ENCODE measurements at places on chromosomes 6 and 20.

DNA sequence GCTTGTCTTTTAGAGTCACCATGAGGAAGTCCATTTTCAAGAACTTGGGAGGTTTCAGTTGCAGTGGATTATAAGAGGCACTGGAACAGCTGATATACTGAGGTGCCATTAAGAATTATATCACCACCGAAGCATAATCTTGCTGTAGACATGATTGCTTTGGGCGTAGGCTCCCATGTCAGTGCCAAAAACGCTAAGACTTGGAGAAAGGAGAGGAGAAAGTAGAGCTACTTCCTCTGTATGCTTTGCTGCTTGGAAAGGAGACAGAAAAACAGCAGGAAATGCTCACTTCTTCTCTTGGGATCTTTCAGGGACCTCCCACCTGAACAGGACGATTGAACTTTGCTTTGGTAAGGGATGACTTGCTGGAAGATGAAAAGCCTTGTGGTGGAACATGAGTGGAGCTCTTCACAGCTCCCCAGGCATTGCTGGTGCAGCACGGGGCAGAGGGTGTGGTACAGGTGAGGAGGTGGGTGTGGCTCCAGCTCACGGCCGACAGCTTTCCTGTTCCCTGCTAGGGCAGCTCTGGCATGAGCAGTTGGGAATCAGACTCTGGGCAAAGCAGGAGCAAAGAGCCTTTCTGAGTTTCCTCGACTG, 190.4 kb upstream of the JAG1 start:
- DNase-seq = no peak

DNA sequence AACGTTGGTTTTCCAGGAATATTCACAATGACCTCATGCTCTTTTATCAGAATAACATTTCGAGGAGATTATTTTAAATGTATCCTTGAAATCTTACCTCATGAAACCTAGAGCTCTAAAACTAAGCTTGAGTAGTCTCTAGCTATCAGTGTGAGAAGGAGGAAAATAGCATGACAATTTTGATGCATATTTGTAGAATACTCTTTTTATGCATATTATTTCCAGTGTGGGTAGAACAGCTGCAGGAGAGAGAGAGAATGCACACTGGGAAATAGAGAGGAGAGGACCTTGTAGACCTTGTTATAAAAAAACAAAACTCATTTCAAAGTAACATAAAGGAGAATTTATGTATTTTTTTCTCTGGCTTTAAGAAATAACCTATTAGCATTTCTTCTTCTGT, 71.1 kb upstream of the VGLL2 start:
- no peak for DNase-seq

DNA sequence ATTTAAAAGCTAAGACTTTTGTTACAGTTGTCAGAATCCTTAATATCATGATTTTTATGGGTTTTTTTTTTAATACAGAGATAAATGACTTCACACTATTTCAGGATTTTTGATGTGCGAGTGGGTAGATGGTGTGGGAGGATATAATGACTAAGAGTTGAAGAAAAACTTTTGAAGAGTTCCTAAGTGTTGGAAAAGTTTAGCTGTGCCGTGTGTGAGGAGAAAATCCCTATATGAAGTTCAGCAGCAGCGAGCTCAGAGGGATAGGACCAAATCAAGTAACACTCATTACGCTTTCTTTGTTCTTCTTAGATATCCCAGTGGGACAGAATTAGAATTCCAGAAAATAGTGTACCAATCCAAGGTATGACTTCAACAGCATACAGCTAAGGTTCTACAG, 34.1 kb downstream of the PDE10A start:
- DNase-seq = no peak

- DNase-seq = no peak
Measured at GRCh38 chr20:10115021-10115420, 80.2 kb downstream of the ANKEF1 start.

DNA sequence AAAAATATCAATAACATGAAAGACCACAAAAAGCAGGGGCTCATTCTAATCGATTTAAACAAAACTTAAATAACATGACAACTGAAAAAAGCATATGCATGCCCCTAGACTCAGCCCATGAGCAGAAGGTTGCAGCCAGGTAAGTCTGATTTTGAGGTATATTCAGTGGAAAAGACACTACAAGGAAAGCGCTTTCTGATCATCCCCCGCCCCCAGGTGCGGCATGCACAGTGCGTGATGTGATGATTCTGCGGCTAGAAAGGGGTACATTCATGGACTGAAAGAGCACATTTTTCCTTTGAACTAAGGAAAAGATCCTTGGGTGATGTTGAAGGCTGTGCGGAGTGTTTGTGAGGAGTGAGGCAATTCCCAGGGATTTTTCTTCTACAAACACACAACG, 16.9 kb upstream of the FOXC1 start:
- no peak for DNase-seq

- DNase-seq = no peak
Measured at GRCh38 chr20:48785256-48785655, 42.5 kb downstream of the PREX1 start.

GRCh38 chr6:10582774-10583508, 61.8 kb downstream of the GCNT2 start:
- DNase-seq = no peak

- no peak for DNase-seq
Measured at GRCh38 chr20:2619961-2620595, 32.4 kb upstream of the NOP56 start.

DNA sequence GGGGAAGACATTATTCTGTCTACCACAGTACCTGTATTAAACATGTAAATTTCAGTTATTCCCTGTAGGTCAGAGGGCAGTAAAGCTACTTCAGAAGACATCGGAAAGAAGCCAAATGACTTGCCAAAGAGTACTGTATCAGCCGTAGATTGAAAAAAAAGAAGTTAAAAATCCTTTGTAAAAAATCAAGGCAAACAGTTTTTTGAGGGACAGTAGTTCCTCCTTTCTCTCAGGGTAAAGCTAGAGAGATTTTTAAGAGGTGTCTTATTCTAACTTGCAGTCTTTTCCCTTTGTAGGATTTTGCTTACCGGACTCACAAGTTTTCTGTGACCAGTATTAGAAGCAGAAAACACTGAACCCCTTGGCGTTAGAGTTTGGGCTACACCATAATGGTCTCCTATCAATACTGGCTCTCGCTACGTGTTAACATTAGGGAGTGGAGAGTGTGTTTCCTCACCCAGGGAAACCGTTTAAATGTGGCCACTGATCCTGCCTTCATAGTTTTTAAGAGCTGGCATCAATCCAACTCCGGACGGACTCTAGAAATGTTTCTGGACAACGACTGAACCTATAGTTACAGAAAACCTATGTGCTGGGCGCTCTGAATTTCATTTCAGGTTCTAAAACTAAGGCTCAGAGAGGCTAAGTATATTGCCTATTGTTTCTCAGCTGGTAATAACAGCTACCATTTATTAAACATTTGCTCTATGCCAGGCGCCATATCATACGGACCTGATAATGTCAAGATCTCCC, 1.3 kb upstream of the ASXL1 start:
- DNase-seq = no peak

DNA sequence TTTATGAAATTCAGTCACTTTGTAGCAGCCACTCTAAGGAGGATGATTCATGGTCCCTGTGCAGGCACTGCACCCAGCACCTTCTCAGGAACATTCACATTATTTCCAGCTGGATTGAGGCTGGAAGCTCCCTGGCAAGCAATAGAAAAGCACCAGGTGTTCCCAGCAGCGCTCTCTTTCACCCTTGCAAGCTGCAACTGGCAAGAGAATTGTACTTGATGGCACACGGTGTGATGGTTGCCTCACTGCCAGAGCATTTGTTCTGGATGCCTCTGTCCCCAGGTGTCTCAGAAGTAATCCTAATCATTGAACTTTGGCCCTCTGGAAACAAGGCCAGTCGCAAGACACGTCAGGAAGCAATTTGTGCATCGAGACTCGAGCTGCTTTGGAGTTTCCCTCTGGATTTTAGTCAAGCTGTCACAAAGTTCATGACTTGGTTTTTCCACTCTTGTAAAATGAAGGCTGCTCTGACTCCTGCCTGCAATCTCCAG, 24.9 kb upstream of the PHACTR2 start:
- DNase-seq = no peak

DNA sequence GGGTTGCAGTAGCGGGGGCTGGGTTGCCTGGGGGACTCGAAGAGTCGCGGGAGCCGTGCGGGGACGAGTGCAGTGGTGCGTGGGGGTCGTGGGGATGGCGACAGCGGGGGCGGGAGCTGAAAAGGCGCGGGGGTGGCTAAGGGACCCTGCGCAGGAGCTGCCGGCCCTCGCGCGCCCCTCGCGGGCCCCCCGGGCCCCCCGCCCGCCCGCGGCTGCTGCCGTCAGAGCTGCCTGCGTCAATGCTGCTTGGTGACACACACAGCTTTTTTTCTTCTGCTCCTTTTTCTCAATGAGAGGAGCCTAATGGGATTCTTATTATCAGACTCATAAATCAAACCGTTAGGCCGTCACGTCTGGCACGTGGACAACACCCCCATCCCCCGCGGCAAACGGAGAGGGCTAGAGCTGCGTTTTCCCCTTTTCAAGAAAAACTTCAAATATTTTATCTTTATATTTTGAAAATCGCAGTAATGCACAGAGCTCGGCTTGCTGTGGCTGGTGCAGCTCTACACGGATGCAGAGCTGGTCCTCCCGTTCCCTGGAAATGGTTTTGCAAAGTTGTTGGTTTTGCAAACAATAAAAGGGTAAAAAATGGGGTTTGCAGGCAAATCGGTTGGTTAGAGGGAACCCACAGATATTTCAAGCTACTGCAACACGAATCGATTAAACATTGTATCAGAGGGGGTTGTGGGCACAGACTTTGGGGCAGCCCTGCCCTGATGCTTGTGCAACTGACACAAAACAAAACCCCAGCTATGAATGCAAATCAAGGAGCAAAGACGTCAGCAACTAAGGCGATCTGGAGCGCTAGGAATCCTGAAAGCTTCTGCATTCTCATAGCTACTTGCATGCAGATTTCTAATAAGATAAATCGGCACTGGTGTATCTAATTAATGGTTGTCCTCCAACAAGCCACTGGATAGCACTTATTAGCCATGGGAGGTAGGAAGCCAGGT, 161.4 kb downstream of the TBXT start:
- no peak for DNase-seq

DNA sequence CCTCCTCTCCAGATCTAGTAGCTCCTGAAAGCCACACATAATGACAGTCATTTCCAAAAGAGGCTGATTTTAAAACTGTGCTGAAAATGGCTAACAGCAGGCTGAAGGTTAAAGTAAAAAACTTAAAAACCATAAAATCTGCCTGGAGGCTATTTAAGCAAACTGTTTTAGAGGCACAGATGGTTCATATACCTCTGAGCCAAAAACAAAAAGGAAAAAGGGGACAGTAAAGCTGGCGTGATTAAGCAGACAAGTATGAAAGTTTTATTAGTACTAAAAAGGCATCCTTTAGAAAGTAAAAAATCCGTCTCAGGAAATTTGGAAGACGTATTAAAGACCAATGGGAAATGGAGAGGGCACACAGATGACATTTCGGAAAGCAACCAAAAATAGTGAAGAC, 55.8 kb downstream of the SOBP start:
- no peak for DNase-seq

- no peak for DNase-seq
Measured at GRCh38 chr6:38164671-38165108, 345.2 kb downstream of the ZFAND3 start.

GRCh38 chr6:150235218-150235617, 92.4 kb downstream of the PPP1R14C start:
- no peak for DNase-seq

GRCh38 chr6:106748547-106749207, 119.3 kb downstream of the QRSL1 start:
- no peak for DNase-seq

GRCh38 chr6:128278836-128279235, 241.6 kb downstream of the PTPRK start:
- no peak for DNase-seq

- no peak for DNase-seq
Measured at GRCh38 chr6:167437888-167438484, 113.1 kb downstream of the TTLL2 start.

DNA sequence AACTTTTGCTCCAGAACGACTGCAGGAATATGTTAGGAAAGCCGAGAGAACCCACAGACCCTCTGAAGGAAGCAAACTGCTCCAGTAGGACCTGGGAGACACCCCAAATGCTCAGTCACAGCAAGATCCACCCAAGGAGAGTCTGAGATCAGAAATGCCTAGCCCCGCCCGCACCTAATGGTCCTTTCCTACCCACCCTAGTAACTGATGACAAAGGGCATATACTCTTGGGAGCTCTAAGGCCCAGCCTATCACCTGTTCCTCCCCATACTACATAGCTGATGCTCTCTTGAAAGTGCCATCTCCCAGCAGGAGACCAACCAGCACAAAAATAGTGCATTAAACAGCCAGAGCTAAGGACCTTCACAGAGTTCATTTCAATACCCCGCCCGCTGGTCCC, 67.6 kb downstream of the CD2AP start:
- DNase-seq = no peak

GRCh38 chr20:5492937-5493336, 176.2 kb upstream of the PROKR2 start:
- DNase-seq = no peak
